ENCODE measurements at places on chromosomes 4 and X. TPM values are rescaled to one million over a fixed set of nuclear protein-coding genes. Genes with fewer than 3 reads are reported as not detected.
A peak's percentile ranks its signal among the peaks of the same experiment; 100 is the strongest.

The ASB9 gene
- total RNA-seq, result 0.70 TPM

The SMIM9 gene
- total RNA-seq, result not detected

The FAM241A gene
- 7.4 TPM for total RNA-seq

The KLHL2 gene
- 7.3 TPM for total RNA-seq

The GPRASP3 gene
- total RNA-seq, result 4.8 TPM

The FGFR3 gene
- 2.9 TPM for total RNA-seq

The USP51 gene
- 1.6 TPM for total RNA-seq

The NAA11 gene
- total RNA-seq, result not detected

The FSTL5 gene
- not detected for total RNA-seq

The NPNT gene
- total RNA-seq, result 2.1 TPM

The CT45A2 gene
- not detected for total RNA-seq

The AKAP17A gene
- total RNA-seq, result 12.4 TPM

The HS3ST1 gene
- total RNA-seq, result 1.2 TPM

The PDHA1 gene
- total RNA-seq, result 1,310 TPM

The MAGED2 gene
- 66.5 TPM for total RNA-seq

The SSX4 gene
- total RNA-seq, result not detected

The AASDH gene
- total RNA-seq, result 5.0 TPM

The RAB40A gene
- total RNA-seq, result not detected

GRCh38 chr4:82508806-82509428, 52.9 kb downstream of the TMEM150C start:
- no peak for DNase-seq

GRCh38 chr4:119286377-119287002, 35.4 kb downstream of the FABP2 start:
- no peak for DNase-seq

DNA sequence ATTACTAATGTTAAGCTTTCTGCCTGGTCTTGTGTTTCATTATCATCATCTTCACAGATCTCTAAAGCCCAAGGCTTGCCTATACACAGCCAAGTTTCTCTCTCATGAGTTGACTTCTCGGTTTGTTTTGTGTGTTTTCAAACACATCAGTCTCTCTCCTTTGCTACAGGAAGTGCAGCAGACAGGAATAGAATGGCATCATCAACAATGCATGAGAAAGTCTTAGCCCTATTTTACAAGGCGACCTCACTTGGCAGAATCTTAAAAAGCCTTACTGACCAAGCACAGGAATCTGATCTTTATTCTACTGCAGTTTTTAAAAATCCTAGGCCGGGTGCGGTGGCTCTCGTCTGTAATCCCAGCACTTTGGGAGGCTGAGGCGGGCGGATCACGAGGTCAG, 36.8 kb downstream of the CC2D2A start:
- no peak for DNase-seq

- DNase-seq, result no peak
These were observed 9.8 kb upstream of the ANXA5 start for GRCh38 chr4:121706595-121707021.

GRCh38 chr4:38323141-38323641, 340.8 kb upstream of the KLF3 start:
- no peak for DNase-seq

DNA sequence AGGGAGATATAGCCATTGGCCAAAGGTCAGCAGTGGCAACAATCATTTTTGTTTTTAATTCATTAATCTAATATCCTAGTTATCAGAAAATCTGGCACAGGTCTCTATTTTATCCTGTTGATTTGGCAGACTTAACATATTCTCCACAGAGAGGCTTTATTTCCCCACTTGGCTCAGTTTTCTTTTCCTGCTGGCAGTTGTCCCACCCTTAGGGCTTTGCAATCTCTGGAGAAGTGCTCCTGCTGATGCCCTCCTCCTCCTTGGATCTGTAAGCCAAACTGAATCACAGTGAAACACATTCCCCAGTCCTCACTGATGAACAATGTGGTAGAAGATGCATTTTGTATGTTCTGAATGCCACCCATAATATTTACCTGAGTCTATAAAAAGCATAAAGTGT, 889.7 kb downstream of the PDHA2 start:
- DNase-seq, result no peak

DNA sequence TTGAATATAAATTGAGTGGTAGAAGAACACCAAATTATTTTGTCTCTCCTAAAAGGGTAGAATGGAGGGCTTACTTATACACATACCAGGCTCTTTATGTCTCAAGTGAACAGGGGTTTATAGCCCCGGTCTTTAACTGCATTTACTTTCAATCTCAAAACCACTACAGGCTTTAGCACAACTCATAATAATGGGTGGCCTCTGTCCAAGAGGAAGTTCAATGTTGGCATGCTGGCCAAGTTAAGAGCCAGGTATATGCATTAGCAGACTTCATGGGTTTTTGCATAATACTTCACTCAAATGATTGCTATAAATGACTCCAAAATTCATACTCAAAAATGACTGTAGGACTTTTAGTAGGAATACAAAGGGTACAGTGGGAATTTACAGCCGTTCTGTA, 118.5 kb upstream of the OTUD4 start:
- DNase-seq, result no peak

GRCh38 chrX:48472851-48473703, 2.9 kb upstream of the FTSJ1 start:
- DNase-seq, result no peak

DNA sequence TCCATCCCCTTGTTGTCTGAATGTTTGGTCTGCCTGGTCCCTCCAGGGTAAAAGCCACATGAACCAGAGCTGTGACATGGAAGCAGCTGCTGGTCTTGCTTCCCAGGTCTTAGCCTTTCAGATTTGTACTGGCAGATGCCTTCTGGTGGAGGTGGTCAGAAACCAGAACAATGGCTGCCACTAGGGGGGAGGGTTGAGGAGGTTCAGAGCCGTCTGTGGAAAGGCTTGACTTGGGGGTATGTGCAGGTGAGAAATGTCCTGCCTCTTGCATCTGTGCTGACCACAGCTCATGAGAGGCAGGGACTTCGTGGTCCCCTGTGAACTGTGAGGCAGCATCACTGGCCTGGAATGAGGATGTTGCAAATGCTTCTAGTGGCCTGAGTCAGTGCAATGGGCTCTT, 144.2 kb upstream of the WDR1 start:
- DNase-seq, result no peak

GRCh38 chrX:22950269-22951266, 49.2 kb upstream of the DDX53 start:
- DNase-seq, result no peak

- DNase-seq, result no peak
These were observed 60.8 kb downstream of the COQ2 start for GRCh38 chr4:83223781-83224180.

DNA sequence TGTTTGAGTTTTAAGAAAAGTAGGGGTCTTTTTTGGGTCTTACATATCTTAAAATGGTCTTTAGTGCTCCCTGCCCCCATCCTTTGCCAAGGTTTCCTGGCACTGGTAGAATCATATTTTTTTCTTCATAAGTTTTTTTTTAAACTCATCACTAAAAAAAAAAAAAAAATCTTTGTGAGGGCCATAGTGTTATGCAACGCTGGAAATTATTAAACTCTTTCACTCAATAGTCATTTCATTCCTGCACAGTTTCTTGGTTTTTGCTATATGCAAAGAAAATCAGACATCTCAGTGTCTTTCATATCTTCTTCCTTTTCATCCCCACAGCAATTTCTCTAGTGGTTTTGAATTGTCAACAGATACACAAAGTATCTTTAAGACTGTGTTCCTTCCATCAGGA, 95.6 kb downstream of the TMA16 start:
- DNase-seq, result no peak

GRCh38 chr4:5750052-5750945, 39.3 kb downstream of the EVC start:
- no peak for DNase-seq

- DNase-seq, result no peak
These were observed 248.6 kb downstream of the HNRNPD start for GRCh38 chr4:82124932-82125786.

GRCh38 chrX:70398899-70399298, 24.2 kb upstream of the GDPD2 start:
- DNase-seq, result no peak

DNA sequence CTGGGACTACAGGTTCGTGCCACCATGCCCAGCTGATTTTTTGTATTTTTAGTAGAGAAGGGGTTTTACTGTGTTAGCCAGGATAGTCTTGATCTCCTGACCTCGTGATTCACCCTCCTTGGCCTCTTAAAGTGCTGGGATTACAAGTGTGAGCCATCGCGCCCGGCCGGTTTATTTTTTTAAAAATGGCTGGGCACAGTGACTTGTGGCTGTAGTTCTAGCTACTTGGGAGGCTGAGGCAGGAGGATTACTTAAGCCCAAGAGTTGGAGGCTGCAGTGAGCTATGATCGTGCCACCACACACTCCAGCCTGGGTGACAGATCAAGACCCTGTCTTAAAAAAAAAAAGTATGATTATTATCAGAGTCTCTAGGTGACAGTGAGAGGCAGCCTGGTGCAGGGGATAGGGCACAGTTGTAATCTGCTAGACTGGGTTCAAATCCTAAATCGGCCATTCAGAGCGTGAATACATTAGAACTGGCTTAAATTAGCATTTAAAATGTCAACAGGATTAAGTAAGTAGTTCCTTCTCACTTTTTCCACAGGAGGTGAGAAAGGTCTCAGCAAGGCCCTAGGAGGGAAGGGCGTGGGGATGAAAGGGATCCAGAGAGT, 435 bp upstream of the MGST2 start:
- DNase-seq, result no peak

GRCh38 chrX:154096140-154097002, 1.1 kb downstream of the MECP2 start:
- DNase-seq, result peak; percentile 47

- peak; percentile 64 for DNase-seq
These were observed 518 bp upstream of the CNKSR2 start for GRCh38 chrX:21373637-21374162.

DNA sequence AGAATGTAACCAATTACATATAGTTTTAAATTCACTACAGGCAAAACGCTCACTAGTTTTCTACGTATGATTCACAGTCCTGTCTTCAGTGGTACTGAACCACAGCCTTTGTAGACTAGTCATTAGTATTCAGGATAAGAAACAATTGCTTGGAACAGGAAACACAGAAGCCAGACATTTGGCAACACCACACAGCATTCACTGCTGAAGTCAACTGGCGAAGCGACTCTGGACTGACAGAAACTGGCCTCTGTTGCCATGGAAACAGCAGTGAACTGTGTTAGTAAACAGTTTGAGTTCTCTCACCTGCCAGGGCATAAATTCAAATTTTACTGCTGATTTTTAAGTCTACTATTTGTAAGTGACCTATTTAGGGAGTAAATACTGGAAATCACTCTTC, 57.6 kb downstream of the MAPK10 start:
- no peak for DNase-seq

DNA sequence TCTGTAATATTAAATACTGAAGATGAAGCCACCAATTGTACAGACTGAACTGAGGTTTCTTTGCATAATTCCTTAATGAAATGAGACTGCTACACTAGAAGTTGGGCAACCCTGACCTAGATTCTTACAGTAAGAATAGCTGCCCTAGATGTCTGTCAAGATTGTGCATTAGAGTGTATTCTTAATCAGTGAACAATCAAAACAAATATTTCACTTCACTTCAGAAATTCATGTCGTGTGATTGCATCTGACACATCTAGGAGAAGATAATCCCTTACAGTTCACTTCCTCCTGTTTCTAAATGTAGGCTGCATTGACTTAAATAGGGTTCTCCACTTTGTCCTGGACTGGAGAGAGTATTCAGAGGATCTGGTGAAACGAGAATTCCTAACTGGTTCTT, 283.1 kb downstream of the HNRNPD start:
- DNase-seq, result no peak

GRCh38 chr4:76214177-76214675, 602 bp upstream of the SCARB2 start:
- no peak for DNase-seq

- no peak for DNase-seq
These were observed 7.6 kb downstream of the ENPEP start for GRCh38 chr4:110483516-110483915.

- no peak for DNase-seq
These were observed 379.3 kb downstream of the PPP3CA start for GRCh38 chr4:100968046-100968445.

DNA sequence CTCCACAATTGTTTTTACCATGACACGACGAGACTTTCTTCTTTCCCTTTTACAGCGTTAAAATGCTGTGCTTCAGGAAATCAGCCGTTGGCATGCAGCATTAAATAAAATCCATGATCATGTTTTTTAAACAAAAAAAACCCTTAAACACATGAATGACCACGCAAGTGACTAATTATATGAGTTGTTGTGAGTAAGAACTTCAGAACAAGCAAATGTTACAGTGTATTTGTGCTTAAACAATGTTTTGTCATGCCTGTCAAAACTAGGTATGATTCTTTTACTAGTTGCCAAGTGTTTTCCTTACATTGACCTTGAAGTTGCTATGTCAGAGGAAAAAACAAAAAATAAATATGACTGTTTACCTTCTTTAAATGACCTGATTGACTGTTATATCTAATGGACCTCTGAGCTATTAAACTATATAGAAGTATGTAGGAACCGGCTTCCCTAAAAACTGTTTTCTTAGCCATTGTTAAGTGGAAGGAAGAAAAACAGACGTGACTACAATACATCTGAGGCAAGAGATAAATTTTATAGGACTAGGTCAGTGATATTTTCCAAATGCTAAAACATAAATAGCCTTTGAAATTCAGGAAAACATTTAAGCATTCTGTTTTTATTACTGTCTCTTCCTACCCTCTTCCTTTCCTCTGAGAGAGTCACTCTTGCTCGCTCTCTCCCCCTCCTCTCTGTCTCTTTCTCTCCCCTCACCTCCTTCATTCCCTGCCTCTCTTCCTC, 197.1 kb downstream of the PALLD start:
- DNase-seq, result no peak

DNA sequence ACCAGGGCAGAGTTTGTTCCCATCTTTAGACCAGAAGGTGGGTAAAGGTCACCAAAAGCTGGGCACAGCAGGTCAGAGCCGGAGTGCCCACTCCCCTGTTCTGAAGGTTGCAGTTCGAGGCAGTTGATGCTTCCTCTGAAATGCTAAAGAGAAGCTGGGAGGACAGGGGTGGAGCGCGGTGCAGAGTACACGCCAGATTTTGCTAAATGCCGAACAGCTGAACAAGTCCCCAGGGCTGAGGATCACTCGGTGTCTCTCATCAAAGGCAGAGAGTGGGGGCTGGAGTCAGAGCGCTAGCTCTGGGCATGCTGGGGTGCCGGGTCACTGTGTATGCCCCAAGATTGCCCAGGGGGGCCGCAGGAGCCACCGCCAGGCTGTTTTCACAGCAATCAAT, 197.0 kb downstream of the BCOR start:
- DNase-seq, result no peak

DNA sequence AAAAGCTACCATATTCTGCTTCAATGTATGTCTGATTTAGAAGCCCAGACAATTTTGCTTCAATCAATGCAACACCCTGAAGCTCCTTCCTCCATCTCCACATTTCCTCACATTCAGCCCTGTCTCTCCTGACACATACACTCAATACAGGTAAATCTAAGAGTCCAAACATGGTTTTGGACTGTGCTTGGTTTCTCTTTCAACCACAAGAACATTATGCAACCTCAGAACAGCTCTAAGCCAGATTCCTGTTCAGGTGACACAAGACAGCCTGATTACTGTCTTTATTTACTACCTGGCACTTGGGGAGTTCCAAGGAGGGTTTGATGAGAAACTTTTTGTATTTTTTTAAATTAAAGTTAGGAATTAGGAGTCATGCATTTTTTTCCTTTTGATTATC, 307.5 kb upstream of the SLIT2 start:
- DNase-seq, result no peak

GRCh38 chr4:85734424-85734831, 259.5 kb downstream of the ARHGAP24 start:
- DNase-seq, result no peak
